Activated T-cell treated with anti-CD3 and anti-CD28 coated beads for 1 hour (primary cell): ENCODE measurements at places on chromosomes 1 and 21.

DNA sequence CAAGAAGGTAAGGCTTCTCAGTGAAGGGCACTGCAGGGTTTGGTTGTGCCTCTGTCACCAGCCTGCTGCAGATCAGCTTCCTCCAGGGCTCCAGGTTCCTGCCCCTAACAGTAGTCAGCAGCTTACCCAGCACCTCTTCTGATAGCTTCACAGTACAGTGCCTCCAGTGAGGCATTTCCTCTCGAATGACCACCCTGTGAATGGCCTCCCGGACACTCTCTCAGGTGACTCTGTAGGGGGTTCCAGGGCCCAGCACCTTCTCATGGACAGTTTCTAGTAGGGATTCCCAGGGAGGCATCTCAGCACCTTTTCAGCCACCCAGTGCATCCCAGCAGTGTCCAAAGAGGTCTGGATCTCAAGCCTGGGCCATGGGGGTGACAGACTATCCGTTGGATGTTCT, 28.4 kb downstream of the USP48 start:
- no peak for DNase-seq

GRCh38 chr1:170415710-170416372, 116.1 kb upstream of the GORAB start:
- DNase-seq: no peak

- no peak for DNase-seq
Observed at GRCh38 chr1:221418346-221418745, 323.5 kb downstream of the DUSP10 start.

- no peak for DNase-seq
Observed at GRCh38 chr1:64466033-64466432, 3.9 kb upstream of the CACHD1 start.

DNA sequence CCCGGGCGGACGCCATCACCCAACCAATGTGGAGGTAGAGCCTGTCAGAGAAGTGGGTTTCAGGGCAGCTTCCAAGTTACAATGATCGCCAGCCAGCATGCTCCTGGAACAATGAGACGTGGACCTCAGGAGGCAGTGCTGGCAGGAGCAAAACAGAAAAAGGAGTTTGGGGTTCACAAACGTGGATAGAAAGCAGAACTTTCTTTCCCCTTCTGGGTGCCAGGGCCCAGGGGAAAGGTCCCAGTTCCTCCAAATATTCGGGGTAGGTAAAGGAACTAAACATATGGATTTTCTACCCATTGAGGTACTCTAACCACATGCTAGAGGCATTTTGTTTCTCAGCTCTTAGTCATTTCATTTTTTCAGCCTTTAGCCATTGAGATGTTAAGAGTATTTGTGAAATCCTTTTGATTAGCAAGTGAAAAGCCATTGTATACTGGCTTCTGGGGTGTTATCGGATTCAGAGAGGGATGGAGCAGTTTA, 488.4 kb upstream of the ADGRL2 start:
- no peak for DNase-seq

- DNase-seq: no peak
Observed at GRCh38 chr1:44613941-44614340, 60.3 kb downstream of the TMEM53 start.

- no peak for DNase-seq
Observed at GRCh38 chr21:46374761-46375389, 50.9 kb downstream of the PCNT start.

- DNase-seq: no peak
Observed at GRCh38 chr1:10631811-10632593, 157.3 kb downstream of the PEX14 start.

DNA sequence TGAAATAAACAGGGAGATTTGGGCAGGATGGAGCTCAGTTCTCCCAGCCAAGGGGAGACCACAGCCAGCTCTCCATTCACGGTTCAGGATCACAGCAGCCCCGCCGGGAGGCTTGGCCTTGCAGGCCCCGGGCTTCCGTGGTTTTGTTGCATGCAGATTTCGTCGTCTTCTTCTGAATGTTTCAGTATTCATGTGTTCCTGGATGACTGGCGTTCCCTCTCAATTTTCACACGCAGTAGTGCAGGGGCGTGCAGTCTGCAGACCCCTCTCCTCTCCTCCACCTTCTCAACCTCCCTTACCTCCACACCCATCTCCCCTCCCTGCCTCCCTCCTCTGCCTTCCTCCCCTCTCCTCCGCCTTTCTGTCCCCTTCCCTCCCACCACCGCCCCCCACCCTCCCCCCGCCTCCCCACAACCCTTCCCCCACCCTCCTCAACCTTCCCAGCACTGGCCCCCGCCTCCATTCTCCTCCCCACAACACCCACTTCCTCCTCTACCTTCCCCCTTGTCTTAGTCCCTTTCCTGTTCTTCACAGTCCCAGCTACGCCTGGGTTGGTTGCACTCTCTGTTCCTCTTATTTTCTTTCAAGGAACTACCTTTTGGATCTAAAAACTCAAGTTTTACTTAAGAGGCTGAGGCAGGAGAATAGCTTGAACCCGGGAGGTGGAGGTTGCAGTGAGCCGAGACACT, 8.4 kb upstream of the SLC19A1 start:
- DNase-seq: no peak

DNA sequence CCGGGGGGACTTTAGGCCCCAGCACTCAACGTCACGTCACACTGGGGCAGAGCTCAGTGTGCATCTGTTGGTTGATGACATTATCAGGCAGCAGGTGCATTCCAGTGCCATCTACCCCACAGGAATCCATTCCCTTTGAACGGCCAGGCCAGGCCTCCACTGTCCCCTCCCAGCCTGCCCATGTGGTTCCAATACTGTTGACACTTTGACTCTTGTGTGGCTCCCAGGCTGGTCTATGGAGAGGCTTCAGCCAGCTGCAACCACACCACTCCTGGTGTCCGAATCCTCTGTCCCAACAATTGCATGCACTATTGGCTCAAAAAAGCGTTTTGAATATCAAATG, 92.0 kb upstream of the SIM2 start:
- no peak for DNase-seq

- no peak for DNase-seq
Observed at GRCh38 chr1:2360588-2361364, 30.6 kb downstream of the MORN1 start.

DNA sequence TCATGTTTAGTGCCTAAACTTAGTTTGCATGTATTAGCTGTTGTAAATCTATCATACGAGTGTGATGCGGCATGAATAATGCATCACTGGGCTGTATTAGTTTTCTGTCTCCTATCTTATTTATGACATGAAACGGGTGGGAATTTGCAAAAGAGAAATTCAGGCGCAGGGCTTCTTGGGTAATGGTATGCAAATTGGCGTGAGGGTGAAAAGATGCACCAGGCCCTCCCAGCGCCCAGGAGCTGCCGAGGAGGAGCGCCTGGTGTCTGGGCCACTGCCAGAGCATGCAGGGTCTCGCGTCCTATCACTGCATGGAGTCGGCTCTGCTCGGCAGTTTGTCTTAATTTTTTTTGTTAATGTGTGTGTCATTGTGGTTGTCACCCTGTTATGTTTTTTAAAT, 82.9 kb upstream of the ACTL8 start:
- DNase-seq: no peak

DNA sequence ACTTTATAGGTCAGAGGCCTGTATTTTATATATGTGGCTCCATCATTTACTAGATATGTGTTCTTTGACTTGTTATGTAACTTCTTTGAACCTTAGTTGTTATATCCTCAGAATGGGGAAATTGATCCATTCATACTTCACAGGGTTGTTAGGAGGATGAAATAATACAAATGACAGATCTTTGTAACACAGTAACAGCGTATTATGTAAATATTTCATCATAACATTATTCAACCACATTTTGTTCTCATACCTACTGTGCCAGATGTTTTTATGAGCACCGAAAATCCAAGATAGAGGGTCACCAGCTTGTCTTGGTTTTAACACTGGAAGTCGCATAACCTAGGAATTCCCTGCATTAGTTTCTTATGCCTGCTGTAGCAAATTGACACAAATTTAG, 3.3 kb downstream of the SUCO start:
- DNase-seq: no peak

- DNase-seq: no peak
Observed at GRCh38 chr1:37150986-37151385, 116.7 kb upstream of the GRIK3 start.

- no peak for DNase-seq
Observed at GRCh38 chr1:228045405-228045804, 37.1 kb upstream of the ARF1 start.

- DNase-seq: peak; percentile 12
Observed at GRCh38 chr1:161258439-161259344, at the start of gene PCP4L1. Gene PCP4L1, plus strand, starts transcription at chr1:161258745. Its CDS starts 230 bp downstream, at chr1:161258975.

DNA sequence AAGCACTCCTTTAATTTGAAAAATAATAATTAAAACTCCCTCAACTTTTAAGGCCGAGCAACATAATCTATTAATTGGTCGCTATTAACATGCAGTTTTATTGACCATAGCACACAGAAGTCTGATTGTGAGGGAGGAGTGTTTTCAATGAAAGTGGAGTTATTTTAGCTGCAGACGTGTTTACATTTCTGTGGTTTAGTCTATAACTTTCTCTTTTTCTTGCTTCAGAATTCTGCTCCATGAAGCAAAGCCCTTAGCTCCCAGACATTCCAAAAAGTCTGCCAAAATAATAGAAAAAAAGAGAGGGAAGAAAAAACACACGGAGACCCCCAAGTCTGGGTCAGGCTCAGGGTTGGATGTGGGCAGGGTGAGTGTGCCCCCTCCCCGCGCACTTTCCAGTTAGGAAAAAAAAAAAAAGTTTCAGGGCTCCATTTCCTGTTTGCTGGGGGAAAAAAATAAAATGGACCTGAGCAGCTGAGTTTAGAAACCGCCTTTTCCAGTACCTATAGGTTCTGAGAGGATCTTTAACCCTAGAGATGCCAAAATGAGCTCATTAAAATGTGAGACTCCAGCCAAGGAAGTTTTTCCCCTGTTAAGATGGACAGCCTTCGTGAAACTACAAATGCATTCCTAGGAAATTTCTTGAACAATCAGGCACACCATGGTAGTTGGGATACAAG, 143.7 kb upstream of the ETS2 start:
- no peak for DNase-seq

DNA sequence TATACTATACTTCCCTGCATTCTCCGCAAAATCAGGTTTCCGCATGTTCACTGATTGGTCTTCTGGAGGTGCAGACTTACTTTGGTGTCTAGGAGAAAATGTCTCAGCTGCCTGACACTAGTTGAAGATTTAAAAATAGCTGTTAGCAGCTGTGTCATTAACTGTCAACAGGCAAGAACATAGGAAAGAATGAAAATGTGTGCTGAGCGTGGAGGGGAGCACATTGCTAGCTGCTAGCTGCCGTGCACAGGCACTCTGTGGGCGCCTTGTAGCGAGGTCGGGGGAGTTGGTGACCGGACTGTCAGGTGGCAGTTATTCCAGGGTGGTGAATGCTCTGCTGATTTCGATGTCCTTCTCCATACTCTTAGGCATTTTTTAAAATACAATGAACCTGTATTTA, 5.2 kb downstream of the FAAH start:
- DNase-seq: no peak

- DNase-seq: no peak
Observed at GRCh38 chr1:246165826-246166709, 341.0 kb downstream of the SMYD3 start.

DNA sequence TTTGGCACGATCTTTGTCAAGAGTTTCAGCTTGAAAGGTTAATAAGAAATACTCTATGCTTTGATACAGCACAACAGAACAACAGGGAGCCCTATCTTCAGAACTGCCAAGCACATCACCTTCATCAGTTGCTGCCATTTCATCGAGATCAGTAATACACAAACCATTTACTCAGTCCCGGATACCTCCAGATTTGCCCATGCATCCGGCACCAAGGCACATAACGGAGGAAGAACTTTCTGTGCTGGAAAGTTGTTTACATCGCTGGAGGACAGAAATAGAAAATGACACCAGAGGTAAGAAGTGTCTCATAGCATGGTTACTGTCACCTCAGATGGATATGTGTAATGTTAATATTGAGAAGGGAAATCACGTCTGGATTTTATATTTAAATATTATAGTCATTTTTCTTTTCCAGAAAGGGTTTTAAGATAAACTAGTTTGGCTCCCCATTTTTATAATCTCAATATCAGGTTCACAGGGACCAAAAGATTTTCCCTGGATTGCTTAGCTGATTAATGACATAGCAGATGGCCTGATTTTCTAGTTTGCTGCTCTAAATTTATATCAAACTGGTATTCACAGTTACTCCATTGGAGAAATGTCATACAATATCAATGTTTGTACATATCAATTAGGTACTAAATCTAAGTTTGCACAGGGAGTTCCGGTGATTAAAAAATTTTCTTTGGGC, 97.3 kb downstream of the USP25 start:
- DNase-seq: no peak

DNA sequence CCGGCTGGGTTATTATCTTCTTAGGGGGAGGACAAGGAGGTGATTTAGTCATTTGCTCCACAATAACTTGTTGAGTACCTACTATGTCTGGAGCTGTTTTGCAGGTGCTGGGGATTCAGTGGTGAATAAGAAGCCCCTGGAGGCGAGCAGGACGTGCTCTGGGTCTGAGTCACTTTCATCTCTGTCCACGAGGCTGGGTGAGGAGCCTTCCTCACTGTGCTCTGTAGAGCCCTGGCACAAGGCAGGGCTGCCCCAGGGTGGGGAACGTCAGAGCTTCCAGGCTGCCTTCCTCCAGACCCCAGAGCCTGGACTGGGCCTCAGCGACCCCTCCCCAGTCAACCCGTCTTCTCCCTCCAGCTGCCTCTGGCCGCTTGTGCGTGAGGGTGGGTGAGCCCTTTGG, 2.5 kb upstream of the PADI6 start:
- DNase-seq: no peak

DNA sequence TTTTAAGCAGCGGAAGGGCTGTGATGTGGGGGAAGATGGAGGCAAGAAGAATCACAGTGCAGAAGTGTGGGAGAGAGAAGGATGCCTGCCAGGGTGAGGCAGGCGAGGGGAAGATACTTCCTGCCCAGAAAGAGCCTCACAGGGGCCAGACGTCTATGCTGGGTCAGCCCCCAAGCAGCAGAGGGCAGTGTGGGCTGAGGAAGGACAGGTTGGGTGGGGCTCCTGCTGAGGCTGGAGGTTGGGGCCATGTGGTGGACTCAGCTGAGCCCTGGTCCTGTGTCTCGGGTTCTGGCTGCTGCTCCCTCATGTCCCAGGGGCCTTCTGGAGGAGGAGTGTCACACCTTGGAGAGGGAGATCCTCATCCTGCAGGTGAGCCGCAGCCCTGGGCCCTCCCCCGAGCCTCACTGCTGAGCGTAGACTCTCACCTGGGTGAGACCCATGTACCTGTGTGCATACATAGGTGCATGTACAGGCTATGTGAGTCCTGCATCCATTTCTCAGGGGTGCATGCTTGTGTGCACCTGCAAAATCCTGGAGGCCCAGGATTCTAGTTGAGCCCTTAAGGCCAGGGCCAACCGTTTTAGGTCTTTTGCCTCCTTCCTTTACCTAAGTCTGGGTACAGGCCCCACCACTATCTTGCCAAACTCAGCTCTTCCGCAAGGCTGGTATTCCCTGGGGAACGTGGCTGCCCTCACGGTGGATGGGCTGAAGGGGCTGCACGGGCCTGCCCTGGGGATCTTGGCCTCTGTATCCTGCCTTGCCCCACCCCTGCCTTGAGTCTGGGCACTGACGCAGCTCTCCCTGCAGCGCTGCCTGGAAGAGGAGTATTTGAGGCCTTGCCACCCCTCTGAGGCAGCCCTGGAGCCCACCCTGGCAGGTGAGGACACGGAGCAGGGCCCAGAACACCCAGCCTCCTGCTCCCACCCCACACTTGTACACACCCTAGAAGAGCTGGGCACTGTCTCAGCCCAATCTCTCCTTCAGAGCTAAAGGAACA, 3.7 kb downstream of the CCDC24 start:
- DNase-seq: no peak

- DNase-seq: no peak
Observed at GRCh38 chr1:77687519-77687906, 5.1 kb upstream of the ZZZ3 start.
